ENCODE measurements at places on chromosomes 7 and 10.

DNA sequence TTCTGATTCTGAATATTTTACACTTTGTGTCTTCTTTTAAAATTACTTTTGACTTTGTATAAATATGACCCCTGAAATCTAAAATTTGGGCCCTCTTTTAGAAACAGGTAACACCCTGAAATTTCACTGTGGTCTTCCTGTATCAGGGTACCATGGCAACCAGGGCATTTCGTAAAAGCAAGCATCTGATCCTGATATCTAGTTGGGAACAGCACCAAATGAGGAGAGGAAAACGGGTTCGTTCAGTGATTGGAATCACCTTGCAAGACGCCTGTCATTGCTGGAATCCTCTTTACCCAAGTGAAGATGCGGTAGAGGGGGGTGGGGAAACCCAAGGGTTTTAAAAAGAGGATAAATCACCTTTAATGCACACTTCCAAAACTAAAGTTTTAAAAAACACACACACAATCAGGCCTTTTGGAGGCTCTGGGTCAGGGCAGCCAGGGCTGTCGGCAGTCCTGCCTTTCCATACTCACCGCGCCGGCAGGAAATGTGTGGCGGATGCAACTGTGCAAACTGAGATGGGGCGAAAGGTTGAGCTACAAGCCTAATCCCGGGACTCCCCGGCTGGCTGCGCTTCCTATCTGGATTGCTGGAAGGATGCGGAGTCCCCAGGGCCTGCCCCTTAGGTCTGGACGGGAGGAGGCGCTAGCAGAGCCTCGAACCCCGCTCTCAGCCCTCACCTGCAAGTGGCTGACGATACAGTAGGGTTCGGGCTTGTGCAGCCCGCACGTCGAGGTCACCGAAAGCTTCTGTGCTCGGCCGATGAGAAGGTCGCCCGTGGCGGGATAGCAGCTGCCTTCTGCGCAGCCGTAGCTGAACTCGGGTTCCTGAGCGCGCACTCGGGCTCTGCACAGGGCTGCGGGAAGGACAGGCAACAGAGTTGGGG lies 1.8 kb downstream of the LAMB1 start:
- DNase-seq: no peak

- no peak for DNase-seq
These were observed 1.9 kb downstream of the EXOC6 start for GRCh38 chr10:92850185-92850584.

- DNase-seq: no peak
These were observed 476.5 kb upstream of the POT1 start for GRCh38 chr7:125406111-125406510.

DNA sequence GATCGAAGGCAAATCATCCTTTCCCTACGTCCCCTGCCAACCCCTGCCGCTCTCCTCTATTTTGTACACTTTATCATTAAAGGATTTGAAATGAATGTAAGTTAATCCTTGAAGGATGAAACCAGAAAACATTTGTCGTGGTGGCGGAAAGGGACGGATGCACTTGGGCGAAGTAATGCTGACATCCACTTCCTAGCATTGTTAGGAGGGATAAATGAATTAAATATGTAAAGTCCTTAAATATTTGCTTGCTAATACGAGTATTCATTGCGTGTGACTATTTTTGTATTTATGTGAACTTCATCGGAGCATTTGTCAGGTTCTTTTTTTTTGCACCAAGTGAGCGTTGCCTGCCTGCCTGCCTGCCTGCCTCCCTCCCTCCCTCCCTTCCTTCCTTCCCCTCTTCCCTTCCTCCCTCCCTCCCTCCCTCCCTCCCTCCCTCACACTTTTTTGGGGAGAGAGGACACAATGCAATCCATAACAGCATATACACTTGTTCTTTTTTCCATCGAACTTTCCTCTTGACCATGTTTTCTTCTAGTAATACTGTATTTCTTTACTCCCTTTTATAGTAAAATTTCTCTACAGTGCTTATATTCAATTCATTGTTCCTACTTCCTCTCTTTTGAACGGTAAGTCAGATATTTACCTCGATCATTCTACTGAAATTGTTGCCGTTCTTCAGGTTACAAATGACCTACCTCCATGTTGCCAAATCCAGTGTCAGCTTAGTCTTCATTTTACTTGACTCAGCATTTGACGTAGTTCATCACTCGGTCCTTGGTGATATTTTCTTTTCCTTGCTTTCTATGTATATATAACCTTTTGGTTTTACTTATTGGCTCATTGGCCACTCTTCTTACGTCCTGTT lies 831 bp downstream of the CCDC7 start:
- peak; percentile 11 for DNase-seq

DNA sequence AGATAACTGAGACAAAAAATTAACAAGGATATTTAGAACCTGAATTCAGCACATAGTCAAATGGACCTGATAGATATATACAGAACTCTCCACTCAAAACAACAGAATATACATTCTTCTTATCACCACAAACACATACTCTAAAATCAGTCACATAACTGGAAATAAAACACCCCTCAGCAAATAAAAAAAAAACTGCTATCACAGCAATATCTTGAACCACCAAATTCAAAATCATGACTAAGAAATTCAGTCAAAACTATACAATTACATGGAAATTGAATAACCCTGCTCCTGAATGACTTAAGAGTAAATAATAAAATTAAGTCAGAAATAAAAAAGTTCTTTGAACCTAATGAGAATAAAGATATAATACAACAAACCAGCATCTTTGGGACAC lies 30.0 kb upstream of the ZNF722 start:
- DNase-seq: no peak

- DNase-seq: no peak
These were observed 564 bp downstream of the PDSS1 start for GRCh38 chr10:26697922-26698608.

GRCh38 chr7:142804728-142805207 lies 34.0 kb downstream of the PRSS2 start:
- DNase-seq: no peak

DNA sequence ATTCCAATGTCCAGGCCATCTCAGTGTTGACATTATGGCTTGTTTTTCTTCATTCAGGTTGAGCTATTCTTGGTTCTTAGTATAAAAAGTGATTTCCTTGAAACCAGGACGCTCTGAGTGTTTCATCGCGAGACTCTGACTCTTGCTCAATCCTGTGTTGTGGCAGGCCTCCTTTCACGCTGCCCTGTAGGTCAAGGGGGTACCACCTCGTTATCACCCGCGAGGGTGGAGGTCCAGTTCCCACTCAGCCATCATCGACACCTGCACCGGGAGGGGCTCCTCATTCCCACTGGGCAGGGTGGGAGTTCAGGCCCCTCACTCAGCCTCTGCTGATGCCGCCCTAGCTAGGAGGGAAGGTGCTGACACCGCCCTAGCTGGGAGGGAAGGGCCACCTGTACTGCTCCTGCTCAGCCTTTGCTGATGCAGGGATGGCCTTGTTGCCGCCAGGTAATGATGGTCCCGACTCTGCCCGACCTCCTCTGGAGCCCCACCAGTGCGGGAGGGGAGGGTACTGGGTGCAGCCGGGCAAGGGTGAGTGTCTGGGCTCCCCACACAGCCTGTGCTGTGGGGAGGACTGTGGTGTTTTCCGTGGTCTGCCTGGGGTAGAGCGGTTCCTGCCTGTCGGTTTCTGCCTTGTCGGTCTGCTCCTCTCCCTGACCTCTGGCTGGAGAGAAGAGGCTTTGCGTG lies 16.4 kb downstream of the IQCE start:
- no peak for DNase-seq

GRCh38 chr7:38413784-38414183 lies 140.3 kb upstream of the TARP start:
- peak; percentile 10 for DNase-seq

GRCh38 chr7:128030654-128031611 lies at the start of gene LRRC4:
TSS of gene LRRC4 (minus strand) at chr7:128031437. CDS start at chr7:128030640, 797 bp downstream.
- peak; percentile 49 for DNase-seq

DNA sequence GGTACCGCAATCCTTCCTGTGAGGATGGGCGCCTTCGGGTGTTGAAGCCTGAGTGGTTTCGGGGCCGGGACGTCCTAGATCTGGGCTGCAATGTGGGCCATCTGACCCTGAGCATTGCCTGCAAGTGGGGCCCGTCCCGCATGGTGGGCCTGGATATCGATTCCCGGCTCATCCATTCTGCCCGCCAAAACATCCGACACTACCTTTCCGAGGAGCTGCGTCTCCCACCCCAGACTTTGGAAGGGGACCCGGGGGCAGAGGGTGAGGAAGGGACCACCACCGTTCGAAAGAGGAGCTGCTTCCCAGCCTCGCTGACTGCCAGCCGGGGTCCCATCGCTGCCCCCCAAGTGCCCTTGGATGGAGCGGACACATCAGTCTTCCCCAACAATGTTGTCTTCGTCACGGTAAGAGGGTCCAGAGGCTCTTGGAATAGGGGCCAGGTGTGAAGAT lies 1.7 kb downstream of the MEPCE start:
- DNase-seq: no peak

GRCh38 chr10:89144836-89145235 lies 62.3 kb downstream of the CH25H start:
- DNase-seq: no peak

GRCh38 chr10:119669975-119670640 lies 18.9 kb downstream of the BAG3 start:
- DNase-seq: no peak

GRCh38 chr10:132397671-132398565 lies 918 bp downstream of the PWWP2B start:
- DNase-seq: peak; percentile 17

DNA sequence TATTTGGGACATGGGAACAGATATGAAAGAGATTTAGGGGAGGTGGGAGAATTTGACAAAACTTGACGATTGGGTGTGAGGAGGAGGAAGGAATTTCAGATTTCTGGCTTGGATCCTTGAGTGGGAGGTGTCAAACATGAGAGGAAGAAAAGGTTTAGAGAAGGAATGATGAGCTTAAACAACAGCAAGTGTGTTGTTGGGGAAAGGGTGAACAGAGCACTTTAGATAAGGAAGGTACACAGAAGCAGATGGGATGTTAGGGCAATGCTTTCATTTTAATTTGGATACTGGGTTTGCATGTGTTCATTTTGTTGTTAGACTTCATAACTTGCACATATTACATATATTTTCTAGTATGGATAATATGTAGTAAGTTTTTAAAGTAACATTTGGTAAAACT lies 23.2 kb downstream of the REEP3 start:
- no peak for DNase-seq

DNA sequence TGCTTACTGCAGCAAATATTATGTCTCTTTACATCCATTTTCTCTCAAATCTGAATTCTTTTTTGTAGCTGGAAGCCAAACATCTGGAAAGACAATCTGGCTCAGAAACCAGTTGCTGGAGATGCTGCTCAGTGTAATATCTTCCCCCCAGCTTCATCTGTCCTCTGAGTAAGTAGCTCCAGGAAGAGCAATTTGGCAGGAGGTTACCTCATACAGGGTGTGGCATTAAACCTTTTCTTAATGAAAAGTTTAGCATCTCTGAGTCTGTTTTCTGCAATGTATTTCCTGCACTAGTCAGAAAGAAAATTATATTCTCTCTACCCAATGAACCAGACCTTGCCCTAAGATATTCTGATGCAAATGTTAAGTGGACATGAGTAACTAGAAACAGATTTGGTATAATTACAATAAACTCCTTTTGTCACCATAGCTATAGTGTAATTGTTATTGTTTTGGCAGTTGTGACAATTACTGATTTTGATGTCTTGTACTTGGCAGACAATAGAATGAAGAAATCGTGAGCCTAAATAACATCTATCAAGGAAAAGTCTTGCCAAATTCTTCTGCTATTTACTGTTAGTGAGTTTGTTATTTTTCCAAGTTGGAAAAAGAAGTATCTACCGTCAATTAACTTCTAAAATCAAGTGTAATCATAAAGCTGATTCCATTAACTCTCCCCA lies 123.3 kb downstream of the WDFY4 start:
- no peak for DNase-seq

DNA sequence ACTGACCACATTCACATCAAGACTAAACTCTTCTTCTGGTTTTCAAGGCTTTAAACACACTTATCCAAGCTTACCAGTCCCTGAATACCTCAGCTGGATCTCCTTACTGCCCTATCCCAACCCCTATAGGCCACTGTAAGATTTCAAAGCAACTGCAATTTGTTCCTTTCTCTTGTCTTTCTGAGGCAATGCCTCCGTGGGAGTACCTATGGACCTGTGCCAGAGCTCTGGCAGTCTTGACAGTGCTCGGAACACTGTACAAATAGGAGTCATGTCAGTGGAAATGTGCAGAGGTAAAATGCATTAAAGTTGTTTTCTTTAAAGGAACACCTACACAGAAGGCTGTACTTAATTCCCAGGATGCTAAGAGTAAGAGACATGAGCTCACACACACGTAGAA lies 124.7 kb downstream of the CNOT4 start:
- DNase-seq: no peak

GRCh38 chr10:33154590-33154989 lies 179.9 kb downstream of the NRP1 start:
- no peak for DNase-seq

- no peak for DNase-seq
These were observed 55.3 kb downstream of the RASGEF1A start for GRCh38 chr10:43211431-43212042.

- DNase-seq: peak; percentile 29
These were observed 1.4 kb upstream of the SVIL start for GRCh38 chr10:29636178-29636577.

DNA sequence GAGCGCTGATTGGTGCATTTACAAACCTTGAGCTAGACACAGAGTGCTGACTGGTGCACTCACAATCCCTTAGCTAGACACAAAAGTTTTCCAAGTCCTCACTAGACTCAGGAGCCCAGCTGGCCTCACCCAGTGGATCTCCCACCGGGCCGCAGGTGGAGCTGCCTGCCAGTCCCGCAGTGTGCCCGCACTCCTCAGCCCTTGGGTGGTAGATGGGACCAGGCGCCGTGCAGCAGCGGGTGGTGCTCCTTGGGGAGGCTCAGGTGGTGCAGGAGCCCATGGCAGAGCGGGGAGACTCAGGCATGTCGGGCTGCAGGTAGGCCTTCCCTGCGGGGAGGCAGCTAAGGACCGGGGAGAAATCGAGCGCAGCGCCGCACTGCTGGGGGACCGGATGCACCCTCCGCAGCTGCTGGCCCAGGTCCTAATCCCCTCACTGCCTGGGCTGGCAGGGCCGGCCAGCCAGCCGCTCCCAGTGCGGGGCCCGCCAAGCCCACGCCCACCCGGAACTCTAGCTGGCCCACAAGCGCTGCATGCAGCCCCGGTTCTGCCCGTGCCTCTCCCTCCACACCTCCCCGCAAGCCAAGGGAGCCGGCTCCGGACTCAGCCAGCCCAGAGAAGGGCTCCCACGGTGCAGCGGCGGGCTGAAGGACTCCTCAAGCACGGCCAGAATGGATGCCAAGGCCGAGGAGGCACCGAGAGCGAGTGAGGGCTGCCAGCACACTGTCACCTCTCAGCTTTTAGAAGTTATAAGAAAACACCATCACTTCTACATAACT lies 128.9 kb downstream of the ZNF438 start:
- DNase-seq: no peak
